ENCODE measurements at places on chromosomes 7 and 10.

- no peak for DNase-seq
Measured at GRCh38 chr7:91374321-91374989, 110.2 kb downstream of the FZD1 start.

DNA sequence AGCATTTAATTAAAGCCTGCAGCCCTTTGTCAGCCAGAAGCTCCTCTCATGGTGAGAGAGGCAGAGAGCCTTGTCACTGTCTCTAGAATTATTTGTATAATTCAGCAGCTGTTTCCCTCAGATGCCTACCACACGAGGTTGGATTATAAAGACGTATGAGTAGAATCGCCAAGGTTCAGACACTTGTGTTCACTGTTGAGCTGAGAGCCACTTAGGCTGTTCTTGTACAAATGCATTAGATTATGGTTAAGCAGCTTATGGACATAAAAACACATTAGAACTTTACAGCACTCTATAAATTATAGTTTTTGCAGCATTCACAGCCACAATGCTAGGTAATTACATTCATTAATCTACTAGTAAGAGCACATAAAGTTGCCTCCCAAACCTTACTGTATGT lies 282.6 kb downstream of the AUTS2 start:
- no peak for DNase-seq

DNA sequence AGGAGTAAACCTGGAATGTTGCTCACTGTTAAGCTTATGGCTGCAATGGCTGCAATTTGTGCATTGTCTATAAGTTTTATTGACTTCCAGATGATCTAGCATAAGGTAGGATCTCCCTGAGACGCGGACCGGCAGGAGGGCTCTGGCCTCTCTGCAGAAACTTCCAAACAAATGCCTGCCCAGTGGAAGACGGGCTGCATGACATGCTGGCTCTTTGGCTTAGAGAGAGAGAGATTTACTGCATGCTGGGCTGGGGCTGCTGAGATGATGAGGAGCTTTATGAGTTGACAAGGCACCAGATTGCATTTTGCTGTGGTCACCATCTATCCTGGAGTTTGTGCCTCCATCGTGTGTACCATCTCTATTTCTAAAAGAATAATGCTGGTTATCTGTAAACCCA lies 193.2 kb downstream of the GALNT17 start:
- no peak for DNase-seq

DNA sequence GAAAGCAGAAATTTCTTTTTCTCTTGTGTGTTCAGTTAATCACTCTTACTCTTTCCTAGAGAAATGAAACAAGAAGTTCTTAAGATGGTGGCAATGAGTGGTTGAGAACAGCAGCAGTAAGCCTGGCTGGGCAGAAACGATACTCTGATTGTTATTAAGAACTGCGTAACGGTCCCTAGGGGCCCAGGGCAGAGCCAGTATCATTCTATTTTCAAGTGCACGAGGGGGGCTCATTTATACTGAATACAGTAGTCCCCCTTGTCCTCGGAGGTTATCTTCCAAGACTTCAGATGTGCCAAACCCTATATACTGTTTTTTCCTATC lies 64.9 kb downstream of the EEPD1 start:
- no peak for DNase-seq

- no peak for DNase-seq
Measured at GRCh38 chr10:110494532-110494931, 3.2 kb upstream of the DUSP5 start.

GRCh38 chr10:12531305-12532220 lies 182.2 kb downstream of the CAMK1D start:
- no peak for DNase-seq

DNA sequence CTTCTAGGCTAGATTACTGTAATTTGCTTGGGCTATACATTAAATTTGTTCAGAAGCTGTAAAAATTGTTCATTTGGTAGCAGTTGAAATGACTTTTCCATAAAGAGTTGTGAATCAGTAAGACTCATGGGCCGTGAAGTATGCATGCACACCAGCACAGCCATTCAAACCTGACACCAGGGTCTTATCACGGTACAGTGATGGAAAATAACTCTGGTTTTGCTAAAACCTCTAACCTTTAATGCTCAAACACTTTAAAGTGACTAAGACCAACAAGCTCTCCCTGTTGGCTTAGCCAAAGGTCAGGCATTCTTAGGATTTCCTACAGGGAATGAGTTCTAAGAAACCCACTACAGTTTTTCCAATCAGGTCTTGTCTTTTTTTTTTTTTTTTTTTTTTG lies 11.5 kb downstream of the ARL3 start:
- no peak for DNase-seq

DNA sequence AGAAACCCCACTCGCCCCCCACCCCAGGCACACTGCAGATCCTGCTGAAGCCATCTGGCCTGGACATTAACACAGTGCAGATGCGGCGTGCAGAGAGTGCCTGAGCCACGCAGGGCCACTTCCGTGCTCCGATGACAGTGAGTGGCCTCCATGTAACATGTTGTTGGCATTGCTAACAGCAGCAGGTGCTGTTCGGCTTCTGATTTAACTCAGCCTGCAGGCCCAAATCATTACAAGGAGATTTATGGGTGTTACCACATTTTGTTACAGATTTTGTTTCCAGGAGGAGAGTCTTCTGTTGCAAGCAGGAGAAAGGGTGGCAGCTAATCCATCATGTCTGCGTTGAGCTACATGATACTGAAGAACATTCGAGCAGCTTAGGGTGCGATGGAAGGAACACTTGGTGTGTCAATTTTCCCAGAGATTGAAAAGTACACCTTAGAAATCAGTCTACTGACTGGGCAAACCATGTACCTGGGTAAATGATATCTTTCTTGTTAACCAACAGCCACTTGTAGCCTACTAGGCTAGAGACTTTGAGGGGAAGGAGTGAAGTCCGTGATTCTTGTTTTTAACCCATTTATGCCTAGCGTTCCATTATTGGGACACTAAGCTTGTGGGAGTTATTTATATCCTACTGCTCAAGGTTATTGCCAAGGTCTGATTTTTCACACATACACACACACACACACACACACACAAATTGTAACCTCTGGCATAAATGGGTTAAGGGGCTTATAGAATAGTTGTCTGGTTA lies 90.0 kb downstream of the JCAD start:
- no peak for DNase-seq

- no peak for DNase-seq
Measured at GRCh38 chr7:68158686-68159295, 1162.2 kb downstream of the TYW1 start.

GRCh38 chr10:35375091-35375765 lies 38.9 kb downstream of the CCNY start:
- no peak for DNase-seq

GRCh38 chr7:13042605-13043236 lies 355.3 kb downstream of the ARL4A start:
- DNase-seq = no peak

GRCh38 chr10:79367426-79368189 lies 20.3 kb downstream of the PPIF start:
- DNase-seq = no peak

- no peak for DNase-seq
Measured at GRCh38 chr10:3108033-3108432, 40.7 kb downstream of the PFKP start.

- DNase-seq = no peak
Measured at GRCh38 chr10:87508837-87509236, 4.1 kb downstream of the MINPP1 start.

- DNase-seq = no peak
Measured at GRCh38 chr7:77484785-77485184, 52.3 kb upstream of the PTPN12 start.

DNA sequence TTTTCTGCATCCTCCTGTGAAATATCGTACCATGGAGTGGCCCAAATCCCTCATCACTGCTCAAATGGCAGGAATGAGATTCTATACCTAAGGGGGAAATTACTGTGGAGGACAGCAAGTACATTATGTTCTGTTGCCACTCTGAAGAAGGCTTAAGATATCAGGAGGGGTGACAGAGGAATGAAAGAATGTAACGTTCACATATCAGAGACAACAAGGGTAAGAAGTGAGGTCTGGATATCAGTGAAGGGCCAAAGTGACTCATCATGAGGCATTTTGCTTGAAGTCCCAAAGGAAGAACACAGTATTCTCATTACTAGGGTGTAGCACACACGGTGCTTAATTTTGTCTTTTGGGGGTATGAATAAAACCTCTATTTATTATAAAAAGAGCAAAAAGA lies 71.5 kb upstream of the SLC13A1 start:
- DNase-seq = no peak

DNA sequence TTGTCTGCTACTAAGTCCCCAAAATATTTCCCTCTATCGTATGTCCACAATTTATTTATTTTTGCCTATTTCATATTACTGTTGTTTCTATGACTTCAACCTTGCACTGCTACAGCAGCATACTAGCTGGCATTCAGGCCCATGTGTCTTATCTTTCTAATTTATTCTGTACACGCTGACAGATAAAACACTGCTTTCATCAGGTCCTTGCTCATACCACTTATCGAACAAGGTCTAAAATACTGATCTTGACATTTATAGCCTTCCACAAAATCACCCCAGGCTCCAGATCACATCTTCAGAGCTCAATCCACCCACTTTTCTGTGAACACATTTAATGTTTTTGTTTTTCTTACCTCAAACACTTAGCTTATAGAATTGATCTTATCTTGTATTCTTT lies 374.6 kb downstream of the THSD7A start:
- no peak for DNase-seq

- no peak for DNase-seq
Measured at GRCh38 chr7:157001920-157002818, 8.3 kb downstream of the MNX1 start.

- no peak for DNase-seq
Measured at GRCh38 chr10:130739016-130739756, 572.3 kb downstream of the TCERG1L start.

DNA sequence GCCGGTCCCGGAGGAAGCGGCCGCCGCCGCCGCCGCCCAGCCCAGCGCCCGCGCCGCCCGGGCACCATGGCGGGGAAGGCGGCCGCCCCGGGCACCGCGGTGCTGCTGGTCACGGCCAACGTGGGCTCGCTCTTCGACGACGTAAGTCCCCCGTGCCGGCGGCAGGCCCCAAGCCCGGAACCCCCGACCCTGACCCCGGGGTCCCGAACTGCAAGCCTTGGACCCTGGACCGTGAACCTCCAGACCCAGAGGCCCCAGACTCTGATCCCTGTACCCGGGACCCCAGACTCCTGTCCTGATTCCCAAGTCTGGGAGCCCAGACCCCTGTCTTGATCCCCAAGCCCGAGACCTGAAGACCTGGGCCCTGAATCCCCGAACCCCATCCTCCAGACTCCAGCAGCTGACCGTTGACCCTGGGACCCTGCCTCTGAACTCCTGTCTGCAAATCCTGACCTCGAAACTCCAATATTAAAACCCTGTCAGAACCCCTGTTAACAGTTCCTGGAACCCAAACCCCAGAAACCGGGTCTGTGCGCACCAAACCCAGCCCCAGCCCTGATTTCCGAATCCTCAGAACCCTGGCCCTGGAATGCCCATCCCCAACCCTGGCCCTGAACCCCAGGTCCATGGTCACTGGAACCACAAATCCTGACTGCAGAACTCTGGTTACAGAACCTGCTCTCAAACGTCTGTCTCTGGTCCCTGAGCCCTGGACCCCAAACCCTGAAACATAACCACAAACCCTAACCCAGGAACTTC lies 623 bp downstream of the INPP5A start:
- no peak for DNase-seq

GRCh38 chr10:18822156-18822555 lies 162.9 kb downstream of the ARL5B start:
- no peak for DNase-seq

DNA sequence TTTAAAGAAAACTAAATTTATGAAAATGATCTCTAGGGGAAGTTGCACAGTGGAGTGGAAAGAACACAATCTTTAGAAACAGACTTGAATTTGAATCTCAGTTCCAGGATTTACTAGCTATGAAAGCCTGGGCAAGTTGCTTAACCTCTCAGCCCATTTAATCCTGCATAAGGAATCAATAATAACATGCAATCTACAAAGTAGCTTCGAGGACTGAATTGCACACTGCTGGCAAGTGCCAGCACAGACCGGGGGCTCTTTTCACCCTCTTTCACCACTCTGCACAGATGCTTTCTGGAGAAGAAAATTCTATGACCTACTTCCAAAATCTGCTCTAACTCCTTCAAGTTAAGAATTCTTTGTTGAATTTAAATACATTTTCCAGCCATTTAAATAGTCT lies 63.4 kb upstream of the ANK3 start:
- no peak for DNase-seq

GRCh38 chr7:94591176-94591575 lies 64.8 kb downstream of the SGCE start:
- DNase-seq = no peak

DNA sequence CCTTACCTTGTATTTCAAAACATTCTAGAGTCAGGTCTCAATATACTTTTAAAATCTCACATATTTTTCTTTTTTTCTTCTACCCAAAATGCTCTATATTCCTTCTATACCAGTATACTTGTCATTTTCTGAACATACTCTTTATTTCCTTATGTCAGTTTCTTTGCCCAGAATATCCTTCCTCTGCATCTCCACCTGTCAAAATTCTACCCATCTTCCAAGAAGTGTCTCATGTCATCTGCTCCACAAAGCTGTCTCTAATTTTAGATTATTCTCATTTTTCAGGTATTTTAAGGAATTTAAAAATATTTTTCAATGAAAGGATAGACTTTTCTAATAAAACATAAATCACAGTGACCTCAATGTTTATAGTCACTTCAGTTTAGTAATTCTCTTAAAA lies 328.0 kb upstream of the SMIM30 start:
- DNase-seq = no peak

DNA sequence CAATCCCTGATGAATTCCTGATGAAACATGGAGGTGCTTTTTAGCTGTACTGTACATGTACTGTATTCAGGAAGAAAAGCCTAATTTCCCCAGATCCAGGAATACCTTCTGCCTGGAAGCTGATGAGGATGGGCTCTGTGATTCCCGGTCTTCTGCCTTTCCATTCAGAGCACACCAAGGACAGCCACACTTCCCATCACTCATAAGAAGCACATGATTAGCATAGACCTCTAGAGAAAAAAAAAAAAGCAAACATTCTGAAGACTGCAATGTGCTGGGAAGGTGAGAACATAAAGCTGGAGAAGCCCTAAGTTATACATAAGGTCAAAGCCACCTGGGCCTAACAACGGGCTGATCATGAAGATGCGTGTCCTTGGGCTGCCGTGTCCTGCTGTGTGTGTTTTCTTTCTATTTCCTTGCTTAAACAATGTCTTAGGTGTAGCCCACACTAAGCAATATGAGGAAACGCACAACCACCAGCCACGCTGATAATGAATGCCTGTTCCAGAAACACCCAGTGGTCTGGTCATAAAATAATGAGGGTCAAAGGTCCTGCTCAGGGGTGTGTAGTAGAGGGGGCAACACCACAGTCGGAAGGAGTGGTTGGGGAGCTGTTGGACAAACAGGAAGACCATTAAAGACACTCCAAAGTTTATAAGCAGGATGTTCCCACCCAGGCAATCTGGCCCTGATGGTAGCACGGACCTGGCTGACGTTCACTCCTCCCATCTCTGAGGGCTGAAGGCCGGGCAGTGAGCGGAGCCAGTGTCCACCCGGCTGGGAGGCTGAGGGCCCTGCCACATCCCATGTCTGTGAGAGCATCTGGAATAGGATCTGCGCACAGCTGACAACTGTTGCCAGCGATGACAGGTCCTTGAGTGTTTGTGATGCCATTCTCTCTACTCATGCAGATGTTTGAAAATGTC lies 7.9 kb downstream of the PKD1L1 start:
- DNase-seq = no peak
